Urinary bladder (tissue), 4 donors: ENCODE measurements at places on chromosomes 13 and 19. TPM values are rescaled to one million over a fixed set of nuclear protein-coding genes. Genes with fewer than 3 reads are reported as not detected.

DNA sequence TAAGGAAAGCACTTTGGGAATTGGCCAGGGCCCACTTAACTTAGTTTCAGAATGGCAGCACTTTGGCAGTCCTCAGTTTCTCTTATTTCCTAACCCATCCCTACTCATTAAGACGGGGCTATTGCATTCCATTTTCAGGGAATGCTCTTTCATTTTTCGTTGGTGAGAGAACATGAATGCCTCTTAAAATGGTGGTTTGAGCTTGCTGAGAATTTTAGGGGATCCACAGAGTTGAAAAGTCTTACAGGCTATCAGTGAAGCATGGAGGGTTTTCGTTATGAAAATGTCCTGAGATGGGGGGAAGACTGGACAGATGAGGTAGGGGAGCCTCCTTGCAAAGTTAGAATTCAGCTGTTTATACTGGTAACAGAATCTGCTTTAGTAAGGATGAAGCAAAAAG lies 71.4 kb downstream of the LRCH1 start:
- DNase-seq: no peak

- DNase-seq: peak; percentile 20
These were observed 60.0 kb downstream of the TPT1 start for GRCh38 chr13:45280751-45281634.

- DNase-seq: no peak
These were observed 1.2 kb downstream of the LONP1 start for GRCh38 chr19:5718579-5719273.

- DNase-seq: no peak
These were observed 16.2 kb downstream of the AKAP8L start for GRCh38 chr19:15402411-15403150.

- no peak for DNase-seq
These were observed 261 bp downstream of the FARP1 start for GRCh38 chr13:98143157-98143553.

DNA sequence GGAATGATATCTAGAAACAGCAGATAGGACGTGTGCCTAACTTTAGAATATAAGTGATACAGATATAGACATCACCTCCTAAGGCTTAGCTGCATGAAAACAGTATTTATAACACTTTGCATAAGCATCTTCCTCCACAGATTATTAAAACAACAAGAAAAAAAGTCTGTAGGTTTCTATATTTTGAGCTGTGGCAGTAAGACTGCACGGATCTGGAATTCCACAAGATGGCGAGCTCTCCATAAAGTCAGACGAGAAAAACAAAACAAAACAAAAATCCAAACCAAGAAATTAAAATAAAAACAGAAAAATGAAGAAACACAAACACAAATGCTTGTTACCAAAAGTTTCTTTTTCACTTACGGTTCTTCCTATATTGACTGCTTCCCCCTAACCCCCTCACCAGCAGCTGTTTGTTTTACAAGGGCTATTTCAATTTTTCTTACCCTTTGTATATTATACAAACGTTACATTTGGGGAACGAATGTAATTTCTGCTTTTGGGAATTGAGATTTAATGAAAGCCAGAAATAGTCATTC lies 285.8 kb downstream of the MYO16 start:
- peak; percentile 14 for DNase-seq

DNA sequence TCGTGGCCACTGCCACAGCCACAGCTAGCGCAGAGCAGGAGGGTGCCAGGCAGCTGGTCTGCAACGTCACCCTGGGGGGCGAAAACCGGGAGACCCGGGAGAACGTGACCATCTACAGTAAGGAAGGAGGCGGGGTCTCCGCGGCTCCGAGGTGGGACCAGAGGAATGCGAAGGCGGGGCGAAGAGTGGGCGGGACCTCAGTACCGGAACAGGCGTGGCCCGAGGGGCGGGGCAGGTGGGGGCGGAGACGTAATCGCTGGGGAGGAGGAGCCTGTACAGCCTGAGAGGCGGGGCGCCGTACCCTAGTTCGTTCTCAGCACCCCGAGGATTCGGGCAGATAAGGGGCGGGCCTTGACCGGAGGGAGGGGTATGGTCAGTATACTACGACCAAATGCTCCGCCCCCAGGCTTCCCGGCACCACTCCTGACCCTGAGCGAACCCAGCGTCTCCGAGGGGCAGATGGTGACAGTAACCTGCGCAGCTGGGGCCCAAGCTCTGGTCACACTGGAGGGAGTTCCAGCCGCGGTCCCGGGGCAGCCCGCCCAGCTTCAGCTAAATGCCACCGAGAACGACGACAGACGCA lies 2.5 kb downstream of the ICAM5 start:
- no peak for DNase-seq

DNA sequence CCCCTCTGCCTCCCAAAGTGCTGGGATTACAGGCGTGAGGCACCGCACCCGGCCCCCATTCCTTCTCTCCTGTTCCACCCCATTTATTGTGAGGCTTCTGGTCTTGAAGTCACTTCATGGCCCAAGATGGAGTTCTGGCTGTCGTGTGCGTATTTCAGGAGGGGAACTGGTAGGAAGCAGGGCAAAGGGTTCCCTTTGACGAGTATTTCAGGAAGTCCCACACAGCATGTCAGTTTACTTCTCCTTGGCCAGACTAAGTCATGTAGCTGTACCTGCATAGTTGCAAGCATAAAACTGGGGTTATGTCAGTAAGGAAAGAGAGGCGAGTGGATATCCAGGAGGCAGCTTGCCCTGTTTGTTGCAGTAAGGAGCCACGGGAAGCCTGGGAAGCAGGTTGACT lies 10.1 kb downstream of the WDR62 start:
- no peak for DNase-seq

CACNA1A gene
- polyA plus RNA-seq: 0.75 TPM

SMIM17 gene
- polyA plus RNA-seq: 0.34 TPM
